ENCODE measurements at places on chromosomes 6 and 20.

DNA sequence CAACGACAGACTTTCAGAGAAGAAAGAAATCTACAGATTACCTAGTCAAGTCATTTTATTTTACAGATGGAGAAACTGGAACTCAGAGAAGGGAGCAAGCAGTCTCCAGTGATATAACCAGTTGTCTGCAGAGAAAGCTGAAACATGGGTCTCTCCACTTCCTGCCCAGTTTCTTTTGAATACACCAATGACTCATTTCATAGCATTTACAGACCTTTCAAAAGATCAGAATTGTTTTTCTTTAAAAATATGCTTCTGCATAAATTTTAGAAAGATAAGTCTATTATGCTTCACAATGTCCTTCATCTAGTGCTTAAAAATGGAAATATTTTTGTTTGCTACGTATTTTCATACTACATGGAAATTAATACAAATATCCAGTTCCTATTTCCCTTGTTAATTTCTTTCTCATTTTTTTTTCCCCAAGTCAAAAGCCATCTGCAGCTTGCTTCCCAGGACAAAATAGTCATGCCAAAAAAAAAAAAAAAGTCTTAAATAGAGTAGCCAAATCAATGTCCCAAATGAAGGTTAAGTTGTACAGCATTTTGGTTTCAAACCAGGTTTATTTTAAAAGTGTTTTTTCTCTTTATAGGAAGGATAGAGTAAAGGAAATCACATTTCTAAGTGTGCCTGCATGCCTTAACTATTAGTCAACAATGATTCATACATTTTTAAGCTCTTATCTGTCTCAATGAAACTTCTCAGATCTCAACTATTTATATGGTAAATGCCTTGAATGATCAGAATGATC lies 36.9 kb downstream of the ARHGAP18 start:
- no peak for DNase-seq

DNA sequence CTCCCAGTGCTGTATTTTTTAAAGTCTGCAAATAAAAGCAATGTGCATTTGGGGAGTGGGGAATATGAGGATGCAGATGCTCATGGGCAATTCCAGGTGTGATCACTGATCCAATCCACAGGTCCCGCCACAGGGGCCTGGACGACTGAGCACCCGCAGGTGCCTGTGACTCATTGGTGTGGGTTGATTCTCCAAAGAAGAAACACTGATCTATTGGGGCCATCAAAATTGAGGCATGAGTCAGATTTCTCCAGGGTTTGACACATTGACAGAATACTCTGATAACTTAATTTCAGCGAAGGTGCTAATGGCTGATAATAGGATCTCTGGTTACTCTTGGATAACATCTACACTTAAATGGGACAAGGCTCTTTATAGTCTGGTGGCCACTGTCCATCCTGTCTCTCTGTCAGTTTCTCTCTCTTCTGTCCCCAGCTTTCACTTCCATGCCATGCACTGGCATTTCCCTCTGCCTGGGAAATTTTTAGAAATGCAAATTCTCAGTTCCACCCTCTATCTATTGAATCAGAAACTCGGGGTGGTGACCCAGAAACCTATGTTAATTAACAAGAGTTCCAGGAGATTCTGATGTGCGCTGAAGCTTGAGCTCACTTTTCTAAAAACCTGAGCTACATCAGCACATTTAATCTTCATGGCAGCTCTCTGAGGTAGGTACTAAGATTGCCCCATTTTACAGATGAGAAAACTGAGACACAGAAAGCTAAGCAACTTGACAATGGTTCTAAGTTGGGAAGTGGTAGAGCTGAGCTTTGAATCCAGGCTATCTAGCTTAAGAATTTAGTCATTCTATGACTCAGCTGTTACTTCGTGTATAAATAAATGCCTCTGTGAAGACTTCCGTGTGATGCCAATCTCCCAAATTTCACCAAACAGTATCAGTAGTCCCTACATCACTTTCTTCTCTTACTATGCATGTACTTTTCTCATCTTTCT lies 10.2 kb upstream of the RCAN2 start:
- no peak for DNase-seq

DNA sequence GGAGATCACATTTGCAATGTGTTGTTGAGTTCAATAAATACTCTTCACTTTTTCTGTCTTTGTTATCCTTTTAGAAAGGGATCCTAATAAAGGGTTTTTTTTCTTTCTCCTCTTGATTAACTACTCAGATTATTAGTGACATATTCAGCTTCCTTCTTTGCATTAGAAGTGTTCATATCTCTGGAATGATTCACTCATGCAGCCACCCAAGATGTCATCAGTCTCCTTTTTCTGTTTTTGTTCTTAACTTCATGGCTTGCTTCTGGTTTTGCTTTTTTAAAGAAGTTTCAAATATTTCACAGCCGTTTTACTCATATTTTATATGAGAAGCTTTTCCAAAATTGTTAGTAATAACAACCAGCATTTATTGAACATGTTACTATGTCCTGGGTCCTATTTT lies 187.6 kb downstream of the TMEM242 start:
- DNase-seq = no peak

DNA sequence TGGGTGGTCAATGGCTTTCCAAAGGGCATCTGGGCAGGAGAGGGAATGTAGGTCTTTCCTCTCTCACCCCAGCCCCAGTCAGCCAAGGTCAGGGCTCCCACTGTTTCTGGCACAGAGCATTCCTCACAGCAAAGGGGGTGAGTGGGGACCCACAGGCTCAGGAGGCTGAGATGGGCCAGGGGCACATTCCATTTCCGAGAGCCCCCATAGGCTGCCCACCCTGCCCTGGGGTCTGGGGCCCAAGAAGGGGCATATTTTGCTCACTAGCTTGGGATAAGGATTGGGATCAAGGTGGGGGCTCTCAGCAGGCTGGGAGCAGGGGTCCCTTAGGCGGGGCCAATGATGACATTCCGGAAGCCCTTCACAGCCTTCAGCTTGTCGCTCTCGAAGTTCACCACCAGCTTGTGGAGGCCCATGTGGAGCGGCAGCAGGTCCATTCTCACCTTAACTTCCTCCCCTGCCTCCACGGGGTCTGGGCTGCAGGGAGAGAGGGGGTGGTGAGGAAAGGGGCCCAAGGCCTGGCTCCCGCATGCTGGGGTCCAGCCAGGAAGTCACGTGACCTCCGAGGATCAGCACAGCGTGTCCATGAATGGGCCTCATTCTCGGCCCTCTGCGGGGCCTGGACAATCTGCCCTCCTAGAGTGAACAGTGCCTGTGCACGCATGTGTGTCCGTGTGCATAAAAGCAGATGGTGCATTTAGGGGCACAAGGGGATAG lies 35.0 kb downstream of the TGM2 start:
- DNase-seq = no peak

DNA sequence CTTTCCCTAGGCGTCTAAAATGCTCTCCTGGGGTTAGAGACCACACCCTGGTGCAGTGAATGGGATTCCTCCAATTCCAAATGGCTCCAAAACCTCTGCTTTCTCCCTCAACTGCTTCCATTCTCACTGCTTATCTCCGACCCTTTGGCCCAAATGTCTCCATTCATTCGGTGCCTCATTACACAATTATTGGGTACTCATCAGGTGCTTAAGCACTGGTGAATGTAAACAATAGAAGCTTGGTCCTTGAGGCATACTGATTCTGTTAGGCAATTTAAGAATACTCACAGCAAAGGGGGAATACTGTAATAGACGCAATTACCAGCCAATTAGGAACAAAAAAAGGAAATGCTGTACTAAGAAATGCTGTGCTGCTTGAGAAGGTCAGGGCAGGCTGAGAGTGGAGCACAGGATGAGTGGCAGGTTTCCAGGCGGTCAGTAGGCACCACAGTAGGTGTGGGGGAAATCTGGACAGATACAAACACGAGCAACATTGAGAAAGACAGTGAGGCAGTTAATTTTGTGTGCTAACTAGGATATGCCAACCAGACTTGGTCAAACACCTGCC lies 23.0 kb downstream of the GMDS start:
- DNase-seq = no peak

DNA sequence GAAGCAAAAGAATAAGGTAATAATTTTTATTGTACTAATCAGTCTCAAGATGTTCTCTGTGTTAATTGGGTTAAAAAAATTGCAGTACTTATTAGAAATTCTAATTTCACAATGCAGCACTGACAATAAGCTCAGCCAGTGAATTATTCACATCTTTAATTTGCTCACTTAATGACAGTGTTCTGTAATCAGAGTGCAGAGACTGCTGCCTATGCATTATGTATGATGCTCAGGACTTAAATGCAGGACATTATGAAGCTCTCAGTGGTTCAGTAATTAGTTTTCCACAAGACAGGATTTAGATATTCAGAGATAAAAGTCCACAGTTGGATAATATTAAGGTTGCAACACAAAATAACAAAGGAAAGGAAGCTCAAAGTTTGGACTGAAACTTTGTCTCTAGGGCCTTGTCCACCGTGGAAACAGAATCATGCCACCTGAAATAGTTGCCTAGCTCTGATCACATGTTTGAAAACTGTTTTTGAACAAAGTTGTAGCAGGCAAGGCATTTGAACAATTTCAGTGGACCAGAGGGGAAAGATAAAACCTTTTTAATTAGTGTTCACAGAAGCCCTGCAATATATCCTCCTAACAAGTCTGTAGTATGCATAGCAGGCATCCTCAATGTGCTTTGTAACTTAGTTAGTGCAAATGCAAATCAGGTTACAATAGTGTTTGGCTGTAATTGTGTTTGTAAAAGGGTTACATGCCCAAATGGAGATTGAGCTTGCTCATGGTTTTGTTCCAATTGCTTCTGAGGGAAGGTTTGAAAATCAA lies 23.7 kb upstream of the MMS22L start:
- no peak for DNase-seq

All from neural crest cell (in vitro differentiated cells).